CD4-positive, alpha-beta T cell treated with Interleukin-6 at 100 ng/mL for 8 hours (primary cell): ENCODE measurements at places on chromosomes 6 and 20.

DNA sequence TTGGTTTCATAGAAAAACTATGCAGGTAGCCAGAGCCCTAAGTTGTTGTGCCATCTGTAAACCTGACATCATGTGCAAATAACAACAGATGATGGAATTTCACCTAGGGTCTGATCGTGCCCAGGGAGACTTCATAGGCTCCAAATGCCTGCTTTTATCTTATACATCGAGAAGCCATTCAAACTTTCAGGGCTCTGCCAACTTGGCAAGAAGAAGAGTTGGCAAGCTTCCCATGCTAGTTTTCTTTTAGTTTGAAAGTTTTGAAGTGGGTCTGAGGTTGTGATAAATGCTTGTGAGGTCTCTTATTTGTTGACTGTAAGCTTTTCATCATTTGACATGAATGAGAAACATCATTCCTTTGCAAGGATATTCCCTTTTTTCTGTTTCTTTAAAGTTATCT, 175.4 kb upstream of the FLRT3 start:
- no peak for DNase-seq

DNA sequence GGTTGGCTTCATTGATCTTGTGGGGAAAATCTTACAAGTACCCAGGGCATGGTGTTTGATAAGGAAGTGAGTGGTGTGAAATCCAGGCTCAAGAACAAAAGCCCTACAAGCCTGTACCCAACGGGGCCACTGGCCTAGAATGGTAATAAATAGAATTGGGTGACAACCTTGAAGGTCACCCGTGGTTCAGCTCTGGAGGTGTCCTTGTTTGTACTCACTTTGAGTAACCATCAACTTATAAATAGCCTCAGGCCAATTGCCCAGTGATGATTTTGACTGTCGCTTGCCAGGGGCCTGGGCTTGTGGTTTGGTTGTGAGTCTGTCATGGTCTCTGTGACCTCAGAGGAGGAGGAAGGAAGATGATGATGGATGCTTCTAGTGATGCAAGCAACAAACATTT, 87.8 kb downstream of the PHACTR3 start:
- DNase-seq: no peak

DNA sequence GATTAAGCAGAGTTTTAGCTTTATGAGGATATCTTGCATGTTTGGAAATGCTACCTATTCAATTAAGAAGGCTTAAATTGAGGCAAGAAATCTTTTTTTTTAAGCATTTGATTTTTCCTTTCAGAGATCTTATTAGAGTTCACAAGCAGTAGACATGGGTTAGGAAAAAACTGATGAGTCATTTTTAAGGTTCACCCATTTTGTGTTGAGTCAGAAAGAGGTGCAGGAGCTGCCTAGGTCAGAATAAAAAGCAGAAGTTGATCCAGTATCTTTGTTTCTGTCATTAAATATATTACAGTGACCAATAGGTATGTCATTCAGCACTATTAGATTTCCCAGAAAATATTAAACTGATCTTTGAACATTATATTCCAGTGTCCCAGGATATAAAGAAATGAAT, 306.8 kb downstream of the LMBRD1 start:
- DNase-seq: no peak

- DNase-seq: no peak
These were observed 371.2 kb downstream of the PREX1 start for GRCh38 chr20:48456366-48457192.

DNA sequence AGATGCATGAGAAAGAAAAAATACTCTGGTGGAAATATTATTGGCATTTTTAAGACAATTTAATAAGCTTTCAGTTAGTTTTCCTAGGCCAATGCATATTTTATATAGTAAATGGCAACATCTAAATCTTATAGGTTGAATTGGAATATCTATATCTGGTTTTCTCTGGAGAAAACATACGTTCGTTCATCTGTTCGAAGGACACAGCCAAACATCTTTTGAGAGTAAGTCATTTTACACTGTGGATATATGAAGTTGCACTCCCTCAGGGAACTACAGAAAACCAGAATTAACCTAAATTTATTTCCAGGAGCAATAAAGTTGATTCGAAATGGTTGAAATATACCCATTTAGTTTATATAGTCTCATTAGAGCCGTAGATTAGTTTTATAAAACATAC, 49.0 kb downstream of the MYLIP start:
- DNase-seq: no peak
